ENCODE measurements at places on chromosomes 6 and 20.

GRCh38 chr6:136201732-136202131, 48.4 kb downstream of the MTFR2 start:
- DNase-seq: no peak

GRCh38 chr20:61434341-61434781, 182.3 kb downstream of the CDH4 start:
- no peak for DNase-seq

DNA sequence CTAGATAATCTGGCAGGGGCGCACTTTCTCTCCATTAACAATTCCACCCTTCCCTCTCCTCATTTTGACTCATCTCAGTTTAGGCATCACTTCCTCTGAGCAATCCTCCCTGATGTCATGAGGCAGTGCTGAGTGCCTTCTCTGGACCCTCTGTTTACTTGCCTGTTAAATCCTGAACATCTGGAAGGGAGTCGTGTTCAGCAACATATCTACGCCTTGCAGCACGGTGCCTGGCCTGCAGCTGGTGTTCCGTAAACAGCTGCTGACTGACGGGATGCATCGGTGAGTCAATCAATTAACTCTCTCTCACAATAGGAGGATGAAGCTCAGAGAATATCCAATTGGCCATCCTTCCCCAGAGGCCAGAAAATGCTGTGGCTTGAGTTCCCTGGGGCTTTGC, 613.5 kb downstream of the PTPRT start:
- DNase-seq: no peak

GRCh38 chr6:88360203-88360797, 194.2 kb upstream of the CNR1 start:
- no peak for DNase-seq

GRCh38 chr6:113402544-113402943, 454.6 kb upstream of the MARCKS start:
- no peak for DNase-seq

DNA sequence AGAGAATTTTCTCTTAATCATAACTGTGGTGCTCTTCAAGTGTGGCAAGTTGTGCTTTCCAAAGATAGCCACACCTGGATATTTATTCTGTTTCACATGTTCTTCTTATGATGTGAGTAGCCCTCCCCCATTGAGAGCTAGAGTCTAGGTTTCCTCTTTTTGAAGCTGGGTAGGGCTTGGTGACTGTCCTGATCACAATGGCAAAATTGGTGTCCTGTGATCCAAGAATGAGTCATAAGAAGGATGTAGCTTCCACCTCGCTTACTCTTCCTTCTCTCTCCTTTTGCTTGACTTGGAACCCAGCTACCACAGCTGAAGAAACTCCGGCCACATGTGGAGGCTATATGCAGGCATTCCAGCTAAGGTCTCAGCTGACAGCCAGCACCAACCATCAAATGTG, 7.4 kb upstream of the IGF2R start:
- peak; percentile 47 for DNase-seq

DNA sequence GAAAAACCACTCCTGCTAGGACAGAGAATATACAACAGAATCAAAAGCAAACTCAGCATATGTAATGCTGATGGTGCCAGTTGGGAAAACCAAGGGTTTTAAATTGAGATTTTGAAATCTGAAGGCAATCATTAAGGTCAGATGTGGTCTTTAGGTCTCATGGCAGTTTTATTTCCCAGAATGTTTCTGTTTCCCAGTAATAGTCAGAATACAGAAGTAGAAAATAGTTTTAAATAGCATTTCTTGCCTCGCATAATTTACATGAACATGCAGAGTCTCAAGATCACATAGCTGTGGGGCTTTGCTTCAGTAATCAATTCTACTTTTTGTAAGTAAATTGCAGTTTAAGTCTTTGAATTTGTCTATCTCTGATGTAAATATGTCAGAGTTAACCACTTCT, 58.1 kb downstream of the RNF144B start:
- DNase-seq: no peak

Measured in vagina (tissue), 2 donors.